NCI-H460 (cell line): ENCODE measurements at places on chromosomes 11 and 22.

DNA sequence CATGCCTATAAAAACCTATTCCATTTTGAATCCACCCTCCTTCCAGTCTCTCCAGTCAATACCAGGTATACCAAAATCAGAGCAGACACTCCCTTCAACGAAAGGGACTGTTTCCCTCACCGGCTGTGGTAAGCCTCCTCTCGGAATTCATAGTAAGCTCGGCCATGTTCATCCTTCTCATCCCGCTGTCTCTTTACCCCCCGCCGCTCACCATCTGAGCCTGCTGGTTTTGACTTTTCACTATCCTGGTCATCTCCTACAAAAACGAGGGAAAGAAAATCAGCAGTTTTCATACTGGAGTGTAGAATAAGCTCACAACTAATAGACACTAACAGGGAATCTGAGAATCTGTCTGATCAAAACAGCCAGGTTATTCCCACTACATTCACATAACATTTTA, 3.1 kb downstream of the HNRNPUL2 start:
- DNase-seq = no peak

GRCh38 chr22:43006753-43007152, 8.2 kb downstream of the PACSIN2 start:
- no peak for DNase-seq

- DNase-seq = no peak
Observed at GRCh38 chr22:46072981-46073682, 77.2 kb upstream of the PPARA start.

- DNase-seq = no peak
Observed at GRCh38 chr11:131767421-131767820, 397.0 kb downstream of the NTM start.

DNA sequence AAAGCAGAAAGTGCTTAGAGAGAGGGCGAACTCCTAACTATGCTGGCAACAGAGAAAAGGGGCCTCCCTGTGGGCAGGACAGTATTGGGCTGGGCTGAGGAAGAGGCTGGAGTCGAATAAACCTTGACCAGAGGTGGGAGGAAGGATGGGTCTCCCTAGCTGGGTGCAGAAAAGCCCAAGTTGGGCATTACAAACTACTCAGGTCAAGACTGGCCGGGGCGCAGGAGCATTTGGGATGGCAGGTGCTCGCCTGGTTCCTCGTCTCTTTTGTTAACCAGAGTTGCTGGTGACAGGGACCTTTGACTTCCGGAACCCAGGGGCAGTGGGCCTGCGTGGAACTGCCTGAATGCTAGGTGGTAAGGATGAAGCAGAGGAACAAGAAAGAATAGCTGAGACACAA, 80.3 kb upstream of the SHISAL1 start:
- no peak for DNase-seq

DNA sequence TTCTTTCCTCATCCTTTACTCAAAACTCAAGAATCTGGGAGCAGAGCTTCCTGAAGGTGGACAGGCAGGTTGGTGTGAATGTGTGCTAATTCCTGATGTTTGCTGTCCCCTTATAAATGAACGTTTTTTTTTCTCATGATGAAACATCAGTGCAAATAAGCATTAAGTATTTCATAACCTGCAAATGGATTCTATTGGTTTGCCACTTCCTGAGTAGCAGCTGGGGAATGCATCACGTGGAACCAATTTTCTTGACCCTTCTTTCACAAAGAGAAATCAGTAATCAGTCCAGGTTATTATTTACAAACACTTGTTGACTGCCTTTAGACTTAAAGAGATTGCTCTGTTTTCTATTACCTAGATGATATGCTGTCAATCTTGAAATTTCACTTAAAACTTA, 40.1 kb upstream of the SCN3B start:
- DNase-seq = peak; percentile 29

GRCh38 chr22:20403779-20404140, 9.8 kb downstream of the ZNF74 start:
- no peak for DNase-seq

DNA sequence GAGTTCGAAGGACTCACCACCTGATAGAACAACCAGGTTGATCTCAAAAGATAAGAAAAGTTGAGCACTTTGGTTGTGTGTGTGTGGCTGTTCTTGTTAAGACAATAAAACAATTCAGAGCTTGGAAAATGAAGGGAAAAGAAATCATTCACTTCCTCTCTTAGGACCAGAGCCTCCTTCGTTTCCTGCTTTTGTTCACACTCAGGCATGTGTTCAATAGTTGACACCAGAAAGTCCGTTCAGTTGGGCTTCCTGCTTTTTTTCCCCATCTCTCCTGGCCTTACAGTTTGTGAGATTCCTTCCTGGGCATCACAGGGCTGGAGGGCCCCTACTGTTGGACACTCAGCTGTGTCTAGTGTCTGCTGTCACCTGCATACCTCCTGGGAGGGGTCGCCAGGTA, 48.0 kb downstream of the TSPAN18 start:
- DNase-seq = no peak

DNA sequence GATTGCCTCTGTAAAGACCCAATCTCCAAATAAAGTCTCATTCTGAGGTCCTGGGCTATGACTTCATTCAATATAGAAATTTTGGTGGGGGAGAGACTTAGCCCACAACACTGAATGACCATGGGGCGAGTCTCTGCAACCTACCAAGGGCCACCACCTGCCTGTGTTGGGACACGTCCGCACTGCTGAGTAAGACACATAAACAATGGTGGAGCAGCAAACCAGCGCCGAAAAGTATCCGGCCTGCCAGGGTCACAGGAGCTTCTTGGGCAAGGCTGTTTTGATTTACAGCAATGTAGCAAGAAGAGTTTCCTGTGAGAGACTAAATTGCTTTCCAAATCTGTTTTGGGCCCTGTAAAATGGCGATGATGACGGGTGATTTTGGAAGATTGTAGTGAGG, 122.3 kb downstream of the SHANK2 start:
- DNase-seq = no peak

- no peak for DNase-seq
Observed at GRCh38 chr11:126139111-126140091, 72.0 kb downstream of the RPUSD4 start.

GRCh38 chr11:41400819-41401382, 58.6 kb downstream of the LRRC4C start:
- DNase-seq = no peak

DNA sequence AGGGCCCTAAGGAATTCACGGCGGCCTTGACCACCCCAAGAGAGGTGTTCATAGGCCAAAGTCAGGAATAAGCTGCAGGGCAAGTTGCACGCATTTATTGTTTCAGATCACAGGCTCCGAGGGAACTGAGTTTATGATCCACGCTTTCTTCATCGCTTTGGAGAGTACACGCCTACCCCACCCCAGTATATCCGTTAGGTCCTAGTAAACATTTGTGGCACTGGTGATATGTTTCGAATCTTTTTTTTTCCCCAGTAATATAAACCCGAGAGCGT, 805 bp downstream of the GANAB start:
- DNase-seq = no peak

DNA sequence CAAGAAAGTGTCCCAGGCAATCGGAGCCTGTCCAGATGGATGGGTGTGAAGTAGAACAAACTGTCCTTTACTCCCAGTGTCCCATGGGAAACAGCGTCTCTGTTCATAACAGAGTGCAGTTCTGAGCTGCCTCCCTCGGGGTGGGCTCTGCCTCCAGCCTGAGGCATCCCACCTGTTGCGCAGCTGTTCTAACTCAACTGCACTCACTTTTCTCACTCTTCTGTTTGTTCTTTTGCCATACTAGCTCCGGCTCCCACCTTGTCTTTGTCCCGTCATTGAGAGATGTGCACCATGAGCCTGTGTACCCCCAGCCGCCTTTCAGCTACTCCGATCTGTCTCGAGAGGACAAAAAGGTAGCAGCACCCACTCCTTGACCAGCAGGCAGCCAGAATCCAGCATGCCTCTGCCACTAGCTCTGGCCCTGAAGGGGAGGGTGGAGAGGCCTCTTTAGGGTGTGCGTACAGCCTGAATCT, 20.7 kb upstream of the CDC42EP2 start:
- DNase-seq = no peak

- no peak for DNase-seq
Observed at GRCh38 chr11:114197799-114198500, 98.2 kb upstream of the NNMT start.

DNA sequence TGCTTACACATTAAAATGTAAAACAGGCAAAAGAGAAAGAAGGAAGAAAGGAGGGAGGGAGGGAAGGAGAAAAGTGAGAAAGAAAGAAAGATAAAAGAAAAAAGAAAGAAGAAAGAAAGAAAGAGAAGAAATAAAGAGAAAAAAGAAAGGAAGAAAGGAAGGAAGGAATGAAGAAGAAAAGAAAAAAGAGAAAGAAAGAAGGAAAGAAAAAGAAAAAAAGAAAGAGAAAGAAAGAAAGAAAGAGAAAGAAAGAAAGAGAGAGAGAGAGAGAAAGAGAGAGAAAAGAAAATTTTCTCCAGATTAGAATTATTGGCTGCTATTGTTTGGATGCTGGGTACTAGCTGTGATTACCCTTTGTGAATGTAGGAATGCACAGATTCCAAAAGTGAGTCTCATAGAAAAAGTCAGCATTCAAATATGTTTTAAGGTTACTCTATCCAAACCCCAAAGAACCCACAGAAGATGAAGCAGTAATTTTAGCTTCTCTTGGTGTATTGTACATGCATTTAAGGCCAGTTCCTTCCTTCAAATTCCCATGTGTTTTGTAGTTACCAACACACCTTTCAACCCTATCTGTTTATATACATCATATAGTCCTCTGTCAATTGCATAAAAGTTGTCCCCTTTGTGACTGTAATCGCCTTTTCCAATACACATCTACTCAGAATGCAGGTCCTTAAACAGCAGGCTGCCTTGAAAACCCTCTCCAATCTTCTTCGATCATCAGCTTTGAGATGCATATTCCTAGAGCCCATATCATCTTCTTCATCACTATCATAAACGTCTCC, 789 bp upstream of the FAM111A start:
- DNase-seq = no peak

- no peak for DNase-seq
Observed at GRCh38 chr11:3644817-3645235, at the start of gene ART1. Gene ART1, plus strand, starts transcription at chr11:3645128. Its CDS starts 14,086 bp downstream, at chr11:3659214.

GRCh38 chr11:20137637-20138036, 22.6 kb downstream of the DBX1 start:
- no peak for DNase-seq

- DNase-seq = no peak
Observed at GRCh38 chr11:2548596-2548995, 103.8 kb downstream of the KCNQ1 start.

DNA sequence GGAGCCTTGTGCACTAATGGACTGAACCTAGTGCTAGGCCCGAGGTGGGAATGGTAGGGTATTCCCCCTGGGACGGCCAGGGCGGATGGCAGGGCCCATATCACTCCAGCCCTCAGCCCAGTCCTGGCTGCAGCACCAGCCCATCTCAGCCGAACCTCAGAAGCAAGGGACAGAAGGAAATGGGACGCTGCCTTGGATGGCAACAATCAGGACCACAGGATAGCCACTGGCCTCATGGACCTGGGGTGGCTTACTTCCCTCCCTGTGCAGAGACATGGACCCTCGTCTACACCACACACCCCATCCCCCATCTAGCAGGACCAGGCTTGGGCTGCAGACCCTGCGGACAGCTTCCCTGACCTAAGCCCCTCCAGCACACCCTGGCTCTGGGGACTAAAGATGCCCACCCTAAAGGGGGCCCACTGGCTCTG, 24.1 kb downstream of the ARVCF start:
- no peak for DNase-seq

GRCh38 chr22:33006220-33006954, 51.8 kb downstream of the SYN3 start:
- no peak for DNase-seq

DNA sequence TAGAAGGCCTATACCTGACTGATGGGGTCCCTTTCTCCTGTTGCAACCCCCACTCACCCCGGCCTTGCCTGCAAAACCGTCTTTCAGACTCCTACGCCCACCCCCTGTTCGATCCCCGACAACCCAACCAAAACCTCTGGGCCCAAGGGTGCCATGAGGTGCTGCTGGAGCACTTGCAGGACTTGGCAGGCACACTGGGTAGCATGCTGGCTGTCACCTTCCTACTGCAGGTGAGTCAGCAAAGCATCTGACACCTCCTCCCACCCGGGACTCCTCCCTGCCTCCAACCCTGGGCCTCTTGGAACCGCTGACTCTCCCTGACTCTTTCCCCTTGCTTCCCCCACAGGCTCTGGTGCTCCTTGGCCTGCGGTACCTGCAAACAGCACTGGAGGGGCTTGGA, 1.2 kb downstream of the ROM1 start:
- no peak for DNase-seq

GRCh38 chr11:103550811-103551210, 441.6 kb downstream of the DYNC2H1 start:
- no peak for DNase-seq

DNA sequence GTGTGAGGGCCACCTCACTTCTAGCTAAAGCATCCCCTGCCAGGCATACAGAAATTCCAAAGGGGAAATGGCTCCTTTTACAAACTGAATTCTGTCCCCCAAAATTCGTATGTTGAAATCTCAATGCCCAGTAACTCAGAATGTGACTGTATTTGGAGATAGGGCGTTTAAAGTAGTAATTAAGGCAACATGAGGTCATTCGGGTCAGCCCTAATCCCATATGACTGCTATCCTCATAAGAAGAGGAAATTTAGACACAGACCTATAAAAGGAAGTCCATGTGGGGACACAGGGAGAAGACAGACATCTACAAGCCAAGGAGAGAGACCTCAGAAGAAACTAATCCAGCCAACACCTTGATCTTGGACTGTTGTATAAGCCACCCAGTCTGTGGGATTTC, 119.1 kb downstream of the CHST1 start:
- DNase-seq = no peak

GRCh38 chr11:111845276-111846028, 25.9 kb downstream of the ALG9 start:
- DNase-seq = no peak

GRCh38 chr11:121293288-121293594, 670 bp downstream of the SC5D start:
- DNase-seq = no peak
